Progenitor cell of endocrine pancreas (in vitro differentiated cells): ENCODE measurements at places on chromosomes 5 and 9.

DNA sequence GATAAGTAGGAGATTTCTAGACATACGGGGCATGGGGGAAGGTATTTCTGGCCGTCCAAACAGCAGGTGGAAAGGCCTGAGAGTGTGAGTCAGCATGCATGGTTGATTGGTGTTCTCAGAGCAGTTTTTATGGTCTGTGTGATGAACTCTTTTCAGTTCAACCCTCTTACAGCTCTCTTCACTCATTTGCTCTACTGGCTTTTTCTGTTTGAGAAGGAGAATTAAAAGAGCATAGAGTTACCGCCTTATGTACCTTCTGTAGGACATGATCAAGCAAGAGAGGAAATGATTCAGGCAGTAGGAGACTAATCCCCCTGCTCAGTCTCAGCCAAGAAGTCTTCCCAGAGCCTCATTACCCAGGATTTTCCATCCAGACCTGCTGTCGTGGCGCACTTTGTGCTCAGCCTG lies 92.4 kb downstream of the PRDM6 start:
- H3K36me3 ChIP-seq: no peaks in the 10 kb centered on the region
- DNase-seq: no peak
- H3K4me3 ChIP-seq: no peak overlapping the region
- H3K27ac ChIP-seq: no peak overlapping the region
- peaks cover 21% of the 10 kb centered on the region for H3K4me1 ChIP-seq

GRCh38 chr5:130601-131131 lies 38.7 kb downstream of the PLEKHG4B start:
- H3K27me3 ChIP-seq: no peaks in the 10 kb centered on the region
- no peak for DNase-seq
- H3K4me1 ChIP-seq: peaks cover 9% of the 10 kb centered on the region
- peaks cover 47% of the 10 kb centered on the region for H3K36me3 ChIP-seq

- H3K4me3 ChIP-seq: no peak overlapping the region
- H3K27ac ChIP-seq: no peak overlapping the region
- peaks cover 19% of the 10 kb centered on the region for H3K27me3 ChIP-seq
- no peaks in the 10 kb centered on the region for H3K36me3 ChIP-seq
These were observed 24.1 kb upstream of the OTP start for GRCh38 chr5:77662635-77663034.

- H3K4me1 ChIP-seq: no peaks in the 10 kb centered on the region
- H3K27ac ChIP-seq: no peak overlapping the region
- no peaks in the 10 kb centered on the region for H3K36me3 ChIP-seq
These were observed 44.7 kb upstream of the OTP start for GRCh38 chr5:77683171-77683732.

DNA sequence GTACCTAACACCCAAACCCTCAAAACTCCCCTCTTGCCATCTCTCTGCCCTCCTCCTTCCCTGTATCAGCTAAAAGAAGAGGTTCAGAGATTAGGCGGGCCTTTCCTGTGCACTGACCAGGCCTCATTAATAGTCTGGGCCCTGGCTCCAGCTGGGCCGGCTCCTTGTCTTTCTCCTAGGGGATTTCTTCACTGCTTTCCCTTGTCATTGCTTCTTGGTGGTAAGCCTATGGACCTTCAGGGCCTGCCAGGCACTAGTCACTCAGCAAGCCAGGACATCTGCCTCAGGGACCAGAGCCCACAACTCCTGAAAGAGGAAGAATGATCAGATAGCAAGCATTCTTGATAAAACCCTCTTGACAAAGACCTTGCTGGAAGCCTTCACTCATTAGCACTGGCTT lies 50.9 kb downstream of the MRRF start:
- no peak for DNase-seq
- H3K27me3 ChIP-seq: no peaks in the 10 kb centered on the region
- peaks cover 4% of the 10 kb centered on the region for H3K36me3 ChIP-seq
- H3K4me1 ChIP-seq: no peaks in the 10 kb centered on the region

GRCh38 chr5:81003811-81004386 lies 43.7 kb downstream of the RASGRF2 start:
- H3K4me3 ChIP-seq: no peak overlapping the region
- no peak overlapping the region for H3K27ac ChIP-seq
- no peaks in the 10 kb centered on the region for H3K27me3 ChIP-seq
- no peak for DNase-seq

DNA sequence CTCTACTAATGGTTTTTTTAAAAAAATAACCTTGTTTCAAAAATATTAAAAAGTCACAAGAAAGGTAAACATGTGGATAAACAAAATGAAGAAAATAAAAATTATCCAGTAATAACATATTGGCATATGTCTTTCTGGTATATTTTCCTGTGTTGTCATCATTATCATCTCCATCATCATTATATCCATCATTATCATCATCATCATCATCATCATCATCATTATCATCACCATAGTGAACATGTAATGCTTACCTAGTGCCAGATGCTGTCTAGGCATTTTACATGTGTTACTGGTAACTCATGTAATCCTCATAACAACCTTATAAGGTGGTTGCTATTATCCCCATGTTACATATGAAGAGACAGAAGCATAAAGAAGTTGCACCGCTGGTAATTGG lies 111.5 kb upstream of the CDKN2B start:
- no peaks in the 10 kb centered on the region for H3K27me3 ChIP-seq
- H3K4me1 ChIP-seq: peaks cover 26% of the 10 kb centered on the region
- DNase-seq: no peak
- peaks cover 2% of the 10 kb centered on the region for H3K36me3 ChIP-seq
- H3K4me3 ChIP-seq: no peak overlapping the region

- peaks cover 64% of the 10 kb centered on the region for H3K4me1 ChIP-seq
- H3K36me3 ChIP-seq: no peaks in the 10 kb centered on the region
- no peaks in the 10 kb centered on the region for H3K27me3 ChIP-seq
- peak overlapping the region; percentile 43 for H3K4me3 ChIP-seq
These were observed 167.9 kb downstream of the TSSK1B start for GRCh38 chr5:113266913-113267227.

GRCh38 chr9:121896545-121896943 lies 196.6 kb downstream of the TTLL11 start:
- no peak overlapping the region for H3K4me3 ChIP-seq
- no peak for DNase-seq
- H3K27ac ChIP-seq: peak overlapping the region; percentile 49
- H3K27me3 ChIP-seq: no peaks in the 10 kb centered on the region
- H3K36me3 ChIP-seq: no peaks in the 10 kb centered on the region

GRCh38 chr9:130830231-130830760 lies 4.8 kb upstream of the ABL1 start:
- H3K4me3 ChIP-seq: no peak overlapping the region
- DNase-seq: no peak
- H3K27ac ChIP-seq: no peak overlapping the region
- H3K36me3 ChIP-seq: peaks cover 10% of the 10 kb centered on the region
- peaks cover 22% of the 10 kb centered on the region for H3K4me1 ChIP-seq

- no peaks in the 10 kb centered on the region for H3K27me3 ChIP-seq
- H3K4me1 ChIP-seq: peaks cover 9% of the 10 kb centered on the region
- H3K27ac ChIP-seq: no peak overlapping the region
- no peaks in the 10 kb centered on the region for H3K36me3 ChIP-seq
- DNase-seq: no peak
These were observed 65.6 kb upstream of the FRRS1L start for GRCh38 chr9:109232449-109233237.
